ENCODE measurements at places on chromosomes 3 and 15.
A peak's percentile ranks its signal among the peaks of the same experiment; 100 is the strongest.

DNA sequence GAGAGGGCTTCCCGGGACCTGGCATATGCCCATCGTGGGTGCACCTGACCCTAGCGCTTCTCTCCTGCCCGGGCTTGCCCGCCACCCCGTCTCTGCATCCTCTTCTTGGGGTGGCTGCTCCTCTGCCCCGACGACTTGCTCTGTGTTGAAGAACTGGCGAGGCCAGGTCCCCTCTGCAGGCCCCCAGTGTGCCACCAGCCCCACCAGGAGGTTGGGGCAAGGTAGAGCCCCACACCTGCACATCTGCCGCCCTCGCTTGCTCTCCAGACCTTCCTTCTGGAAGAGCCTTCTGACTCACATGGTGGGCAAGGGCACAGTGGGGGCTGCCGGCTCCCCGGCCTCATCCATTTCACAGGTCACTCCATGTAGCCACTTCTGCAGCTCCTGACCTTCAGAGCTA, 84.3 kb downstream of the FBLN2 start:
- DNase-seq: no peak

DNA sequence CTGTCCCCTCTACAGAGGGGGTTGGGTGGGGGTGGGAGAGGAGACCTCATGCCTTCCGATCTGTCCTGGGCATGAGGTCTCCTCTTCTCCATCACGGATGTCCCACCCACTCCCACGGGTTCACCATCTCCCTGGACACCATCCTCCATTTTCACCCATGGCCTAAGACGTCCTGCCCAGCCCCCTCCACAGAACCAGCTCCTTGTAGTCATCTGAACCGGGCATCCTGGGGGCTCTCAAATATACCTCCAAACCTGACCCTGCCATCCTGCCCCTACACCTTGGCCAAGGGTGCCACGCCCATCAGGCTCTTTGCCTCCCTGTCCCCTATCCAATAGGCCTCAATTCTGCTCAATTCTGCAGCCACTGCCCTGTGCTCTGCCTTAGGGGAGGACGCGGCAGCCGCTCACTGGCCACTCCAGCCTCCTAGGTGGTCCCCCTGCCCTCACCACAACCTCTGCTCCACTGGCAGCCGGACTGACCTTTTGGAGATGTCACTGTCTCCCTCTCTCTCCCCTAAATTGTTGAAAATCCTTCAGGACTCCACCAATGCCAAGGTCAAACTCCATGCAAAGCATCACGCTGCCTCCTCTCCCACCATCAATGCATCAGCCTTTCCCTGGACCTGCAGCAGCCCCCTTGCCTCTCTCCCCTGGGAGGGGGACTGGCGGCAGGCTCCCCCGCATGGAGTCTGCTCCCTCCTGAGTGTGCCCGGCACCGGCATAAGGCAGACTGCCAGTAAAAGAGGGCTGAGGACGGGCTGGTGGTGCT, 9.4 kb upstream of the ANPEP start:
- DNase-seq: no peak

- DNase-seq: peak; percentile 71
Measured at GRCh38 chr3:196323691-196324090, 5.7 kb upstream of the DYNLT2B start.

DNA sequence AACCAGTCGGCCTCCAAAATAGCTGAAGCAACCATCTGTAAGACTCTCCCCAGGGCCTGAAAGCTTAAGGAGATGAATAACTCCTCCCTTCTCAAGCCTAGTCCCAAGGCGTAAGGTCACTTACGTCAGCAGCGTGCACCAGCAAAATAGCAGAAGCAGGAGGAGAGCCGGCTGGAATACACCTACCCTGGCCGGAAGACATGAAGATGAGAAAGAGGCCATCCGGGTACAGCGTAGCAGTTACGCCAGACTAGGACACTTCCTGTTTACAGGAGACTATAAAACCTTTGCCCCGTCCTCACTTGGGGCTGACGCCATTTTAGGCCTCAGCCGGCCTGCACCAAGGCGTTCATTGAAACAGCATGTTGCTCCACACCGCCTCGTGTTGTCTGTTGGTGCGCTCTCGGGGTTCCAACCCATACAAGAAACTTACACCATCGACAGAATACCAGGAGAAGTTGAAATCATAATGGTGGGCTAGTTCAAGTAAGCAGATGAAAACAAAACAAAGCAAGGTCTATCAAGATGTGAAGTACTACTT, 2.5 kb downstream of the CFAP92 start:
- no peak for DNase-seq

DNA sequence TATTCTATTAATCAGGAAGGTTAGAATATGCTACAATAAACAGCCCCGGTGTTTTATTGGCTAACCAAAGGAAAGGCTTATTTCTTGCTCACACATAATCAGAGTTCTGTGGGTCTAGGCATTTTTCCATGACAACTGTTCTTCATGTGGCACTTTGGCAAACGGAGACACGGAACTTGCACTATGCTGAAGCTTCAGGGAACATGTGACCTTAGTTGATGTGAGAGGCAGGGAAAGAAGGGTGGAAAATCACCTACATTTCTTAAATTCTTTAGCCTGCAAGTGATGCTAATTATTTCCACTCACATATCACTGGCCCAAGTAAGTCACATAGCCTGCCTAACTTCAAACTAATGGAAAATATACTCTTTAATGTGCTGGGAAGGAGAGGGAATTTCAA, 344.6 kb downstream of the SV2B start:
- DNase-seq: no peak

DNA sequence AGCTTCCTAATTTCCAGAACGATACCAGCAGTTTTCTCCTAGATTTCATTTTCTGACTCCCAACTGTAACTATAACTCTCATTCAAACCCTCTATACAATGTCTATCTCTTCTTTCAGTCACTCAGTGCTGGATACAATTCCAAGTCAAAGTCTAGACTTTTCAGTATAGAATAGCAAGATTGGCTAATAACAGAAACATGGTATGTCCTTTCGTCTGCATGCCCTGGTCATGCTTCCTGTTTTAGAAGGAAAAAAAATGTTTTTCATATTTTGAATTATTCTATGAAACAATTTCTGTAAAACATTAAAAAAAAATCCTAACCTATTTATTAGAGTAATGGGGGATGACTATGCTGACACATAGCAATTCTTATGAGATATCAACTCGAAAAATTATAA, 180.0 kb downstream of the KCNAB1 start:
- DNase-seq: no peak

GRCh38 chr3:152436707-152437590, 168.2 kb downstream of the MBNL1 start:
- no peak for DNase-seq

DNA sequence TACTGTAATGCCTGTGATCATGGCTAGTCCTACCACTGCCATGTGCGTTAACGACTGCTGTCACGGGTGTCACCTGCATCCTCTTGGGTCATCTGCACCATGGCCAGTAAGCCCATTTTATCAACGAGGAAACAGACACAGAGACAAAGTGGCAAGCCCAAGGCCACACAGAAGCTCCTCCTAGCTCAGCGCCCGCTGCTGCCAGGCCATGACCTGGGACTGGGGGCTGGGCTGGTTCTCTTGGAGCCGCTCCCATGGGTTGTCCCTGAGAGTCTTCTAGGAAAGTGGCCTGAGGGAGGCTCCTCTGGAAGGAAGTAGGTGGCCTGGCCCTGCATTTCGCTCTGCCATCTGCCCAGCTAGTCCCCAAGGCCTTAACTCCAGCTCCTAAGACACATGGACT, 4.9 kb downstream of the DUSP7 start:
- no peak for DNase-seq

Measured in glutamatergic neuron (in vitro differentiated cells).